Esophagus squamous epithelium (tissue), 5 donors: ENCODE measurements at places on chromosomes 16 and 17.

DNA sequence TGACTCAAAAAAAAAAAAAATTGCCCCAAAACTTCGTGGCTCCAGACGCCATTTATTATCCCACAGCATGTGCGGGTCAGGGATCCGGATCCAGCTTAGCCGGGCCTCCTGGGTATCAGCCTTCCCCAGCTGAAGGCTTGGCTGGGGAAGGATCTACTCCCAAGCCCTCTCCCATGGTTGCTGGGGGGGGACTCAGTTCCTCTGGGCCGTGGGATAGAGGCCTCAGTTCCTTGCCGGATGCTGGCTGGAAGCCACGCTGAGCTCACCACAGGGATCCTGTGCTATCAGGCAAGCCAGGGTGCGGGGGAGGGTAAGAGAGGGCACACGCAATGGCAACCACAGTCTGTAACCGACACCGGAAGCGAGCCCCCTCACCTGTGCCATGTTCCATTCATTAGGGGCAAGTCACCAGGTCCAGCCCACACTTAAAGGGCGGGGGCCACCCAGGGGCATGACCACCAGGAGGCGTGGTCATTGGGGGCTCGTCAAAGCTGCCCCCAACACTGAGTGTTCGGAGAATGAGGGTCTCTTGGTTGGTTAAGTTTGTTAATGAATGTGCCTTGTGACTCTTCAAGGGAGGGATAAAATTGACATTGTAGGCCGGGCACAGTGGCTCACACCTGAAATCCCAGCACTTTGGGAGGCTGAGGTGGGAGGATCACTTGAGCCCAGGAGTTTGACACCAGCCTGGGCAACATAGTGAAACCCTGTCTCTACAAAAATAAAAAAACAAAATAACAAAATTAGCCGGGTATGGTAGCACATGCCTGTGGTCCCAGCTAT lies 210.0 kb upstream of the GSE1 start:
- no peak for DNase-seq

DNA sequence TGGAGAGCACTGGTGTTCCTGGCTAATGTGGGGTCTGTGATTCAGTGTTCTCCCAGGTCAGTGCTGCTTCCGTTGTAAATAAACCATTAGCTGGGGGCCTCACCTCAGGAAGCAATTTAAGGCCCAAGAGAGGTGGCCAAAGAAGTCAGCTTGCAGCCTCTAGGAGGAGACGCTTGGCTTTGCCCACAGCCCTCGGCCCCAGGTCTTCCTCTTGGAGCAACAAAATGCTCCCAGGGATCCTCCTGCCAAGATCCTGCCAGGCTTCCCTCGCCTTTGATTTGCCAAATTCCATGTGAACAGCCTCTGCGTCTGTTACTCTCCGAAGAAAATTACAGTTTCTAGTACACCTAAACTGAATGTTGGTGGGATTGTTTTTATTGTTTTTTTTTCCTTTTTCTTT lies 62.4 kb upstream of the TBX2 start:
- DNase-seq: no peak

- DNase-seq: no peak
Measured at GRCh38 chr17:57135789-57136291, 50.8 kb downstream of the AKAP1 start.

DNA sequence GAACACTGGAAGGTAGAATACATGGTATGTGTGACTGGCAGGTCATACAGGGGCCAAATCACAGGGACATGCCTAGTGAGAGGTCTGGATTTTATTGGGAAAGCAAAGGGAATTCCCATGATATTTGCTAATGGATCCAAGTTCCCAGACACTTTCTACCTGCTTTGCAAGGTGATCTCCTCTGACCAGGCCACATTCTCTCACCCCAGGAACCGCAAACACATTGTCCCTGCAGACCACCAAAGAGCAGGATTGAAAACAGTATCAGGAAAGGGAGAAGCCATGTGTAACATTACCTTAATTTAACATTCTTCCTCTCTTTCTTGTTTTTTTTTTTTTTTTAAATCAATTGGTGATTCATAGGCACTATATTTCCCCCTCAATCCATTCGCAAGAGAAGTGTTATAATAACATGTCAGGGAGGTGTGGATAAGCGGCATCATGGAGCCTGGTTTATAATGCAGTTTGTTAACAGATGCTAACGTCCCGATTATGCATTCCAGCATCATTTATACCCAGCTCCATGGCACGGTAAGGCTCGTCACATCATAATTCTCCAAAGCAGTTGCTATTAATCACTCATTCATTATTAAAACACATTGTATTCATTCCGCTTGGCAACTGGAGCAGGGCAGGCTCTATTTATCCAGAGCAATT lies 155.1 kb upstream of the CCL2 start:
- DNase-seq: no peak

DNA sequence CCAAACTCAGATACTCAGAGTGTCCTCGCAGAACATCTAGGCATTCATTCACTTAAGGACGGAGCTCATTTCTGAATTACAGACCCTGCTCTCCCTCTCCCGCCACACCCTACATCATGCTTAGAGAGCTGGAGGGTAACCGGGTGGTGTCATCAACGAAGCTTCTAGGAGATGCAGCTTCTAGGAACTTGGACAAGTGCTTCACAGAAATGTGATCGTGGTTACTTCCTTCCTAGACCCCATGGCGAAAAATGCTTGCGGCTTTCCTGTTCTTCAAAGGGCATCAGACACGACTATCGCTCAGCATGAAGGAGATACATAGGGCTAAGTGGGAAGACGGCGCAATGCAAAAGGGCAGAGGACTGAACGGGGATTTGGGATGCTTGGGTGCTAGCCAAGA lies 126.8 kb downstream of the ZFHX3 start:
- no peak for DNase-seq

DNA sequence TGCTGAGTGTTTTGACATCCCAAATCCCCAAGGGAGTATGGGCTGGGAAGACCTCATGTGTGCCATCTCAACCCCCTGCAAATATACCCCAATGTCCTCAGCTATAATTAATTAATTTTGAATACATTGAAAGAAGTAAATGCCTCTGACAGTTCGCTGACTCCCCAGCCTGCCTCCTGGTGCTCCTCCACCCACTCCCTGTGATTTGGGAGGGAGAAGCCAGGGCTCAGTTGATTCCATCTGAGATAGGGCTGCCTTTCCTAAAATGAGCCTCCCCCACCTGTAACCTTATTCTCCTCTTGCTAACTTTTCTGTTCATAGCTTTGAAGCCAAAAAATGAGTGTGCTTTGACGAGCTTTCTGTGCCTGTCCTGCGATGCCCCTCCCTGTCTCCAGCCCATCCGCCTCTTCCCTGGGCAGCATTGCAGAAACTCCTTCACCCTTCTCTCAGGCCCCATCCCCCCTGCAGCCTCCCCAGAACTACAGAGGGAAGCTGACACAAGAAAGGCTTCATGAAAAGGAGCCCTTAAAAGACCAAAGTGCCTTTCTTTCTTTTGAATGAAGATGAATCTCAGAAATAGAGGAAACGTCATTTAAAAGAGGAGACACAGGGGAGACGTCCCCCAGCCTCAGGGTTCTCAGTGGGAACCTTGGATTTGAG lies 70.3 kb downstream of the HLF start:
- DNase-seq: no peak

GRCh38 chr17:50785946-50786570 lies 18.7 kb upstream of the ANKRD40CL start:
- no peak for DNase-seq

- DNase-seq: no peak
Measured at GRCh38 chr16:89303617-89304016, 86.1 kb downstream of the ZNF778 start.

GRCh38 chr16:29820271-29820701 lies at the start of gene MVP:
TSS of gene MVP (plus strand) at chr16:29820462. CDS start at chr16:29830550, 10,088 bp downstream.
- DNase-seq: no peak

DNA sequence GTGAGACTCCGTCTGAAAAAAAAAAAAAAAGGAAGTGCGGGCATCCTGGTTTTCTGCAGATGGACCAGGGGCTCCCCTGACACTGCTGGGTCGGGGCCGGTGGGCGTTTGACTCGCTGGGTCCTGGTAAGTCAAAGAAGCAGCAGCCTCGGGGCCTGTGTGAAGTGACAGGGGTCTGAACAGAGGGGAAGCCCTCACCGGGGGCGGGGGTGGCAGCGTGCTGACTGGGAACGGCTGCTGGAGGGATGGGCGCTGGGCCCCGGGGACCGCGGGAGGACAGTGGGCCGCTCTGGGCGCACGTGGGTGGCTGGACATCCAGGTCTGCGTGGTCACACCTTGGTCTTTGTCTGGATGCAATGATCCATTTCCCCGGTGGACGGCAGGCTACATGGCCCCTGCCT lies 8.2 kb downstream of the GALNS start:
- DNase-seq: no peak

DNA sequence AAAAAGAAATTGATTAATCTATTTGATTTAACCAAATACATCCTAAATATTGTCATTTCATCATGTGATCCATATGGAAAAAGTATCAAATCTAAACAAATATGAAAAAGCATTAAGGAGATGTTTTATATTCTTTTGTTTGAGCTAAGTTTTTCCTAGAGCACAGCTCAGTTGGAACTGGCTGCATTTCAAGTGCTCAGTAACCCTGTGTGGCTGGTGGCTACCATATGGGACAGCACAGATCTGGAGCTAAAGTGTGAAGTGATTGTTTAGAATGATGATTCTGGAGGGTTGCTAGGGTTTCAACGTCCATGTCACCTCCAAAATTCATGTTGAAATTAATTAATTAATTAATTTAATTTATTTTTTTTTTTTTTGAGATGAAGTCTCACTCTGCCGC lies 137.5 kb downstream of the XYLT1 start:
- DNase-seq: no peak

DNA sequence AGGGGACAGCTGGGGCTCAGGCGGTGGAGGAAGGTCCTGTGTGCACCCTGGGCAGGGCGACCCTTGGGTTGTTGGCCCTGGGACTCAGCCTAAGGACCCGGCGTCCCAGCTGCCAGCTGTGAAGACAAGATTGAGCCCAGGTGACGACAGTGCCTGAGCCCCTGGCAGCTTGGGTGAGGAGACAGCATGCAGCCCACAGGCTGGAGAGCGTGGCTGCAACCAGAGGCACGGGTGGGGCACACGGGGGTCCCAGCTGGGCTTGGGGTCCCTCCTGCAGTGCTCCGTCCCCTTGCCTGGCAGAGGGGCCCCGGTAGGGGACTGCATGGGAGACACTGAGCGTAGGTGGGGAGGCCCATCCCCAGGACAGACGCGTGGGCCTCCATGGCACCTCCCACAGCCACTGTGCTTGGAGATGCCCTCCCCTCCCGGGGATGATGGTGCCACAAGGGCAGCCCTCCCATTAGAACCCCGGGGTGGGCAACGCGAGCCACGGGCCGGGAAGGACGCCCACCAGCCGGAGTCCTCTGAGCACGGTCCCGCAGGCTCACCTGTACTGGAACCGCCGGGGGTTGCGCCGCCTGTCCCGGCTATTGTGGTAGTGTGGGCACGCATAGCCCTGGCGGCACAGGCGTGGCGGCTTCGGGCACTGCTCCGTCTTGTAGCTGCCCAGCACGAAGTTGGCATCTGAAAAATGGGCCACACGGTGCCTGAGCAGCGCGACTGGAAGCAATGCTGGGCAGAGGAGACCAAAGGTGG lies 15.5 kb downstream of the UNKL start:
- DNase-seq: no peak

DNA sequence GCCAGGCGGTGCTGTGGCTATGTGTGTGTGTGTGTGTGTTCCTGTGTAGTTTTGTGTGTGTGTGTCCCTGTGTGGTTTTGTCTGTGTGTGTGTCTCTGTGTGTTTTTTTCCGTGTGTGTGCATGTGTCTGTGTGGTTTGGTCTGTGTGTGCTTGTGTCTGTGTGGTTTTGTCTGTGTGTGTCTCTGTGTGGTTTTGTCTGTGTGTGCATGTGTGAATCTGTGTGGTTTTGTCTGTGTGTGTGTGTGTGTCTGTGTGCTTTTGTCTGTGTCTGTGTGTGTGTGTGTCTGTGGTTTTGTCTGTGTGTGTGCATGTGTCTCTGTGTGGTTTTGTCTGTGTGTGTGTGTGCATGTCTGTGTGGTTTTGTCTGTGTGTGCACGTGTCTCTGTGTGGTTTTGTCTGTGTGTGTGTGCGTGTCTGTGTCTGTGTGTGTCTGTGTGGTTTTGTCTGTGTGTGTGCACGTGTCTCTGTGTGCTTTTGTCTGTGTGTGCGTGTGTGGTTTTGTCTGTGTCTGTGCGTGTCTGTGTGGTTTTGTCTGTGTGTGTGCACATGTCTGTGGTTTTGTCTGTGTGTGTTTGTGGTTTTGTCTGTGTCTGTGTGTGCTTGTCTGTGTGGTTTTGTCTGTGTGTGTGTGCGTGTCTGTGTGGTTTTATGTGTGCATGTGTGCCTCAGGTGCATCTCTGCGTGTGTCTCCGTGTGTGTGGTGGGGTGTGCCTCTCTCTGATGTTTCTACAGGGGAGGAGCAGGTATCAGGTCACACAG lies 62.3 kb downstream of the ZDHHC7 start:
- DNase-seq: no peak

DNA sequence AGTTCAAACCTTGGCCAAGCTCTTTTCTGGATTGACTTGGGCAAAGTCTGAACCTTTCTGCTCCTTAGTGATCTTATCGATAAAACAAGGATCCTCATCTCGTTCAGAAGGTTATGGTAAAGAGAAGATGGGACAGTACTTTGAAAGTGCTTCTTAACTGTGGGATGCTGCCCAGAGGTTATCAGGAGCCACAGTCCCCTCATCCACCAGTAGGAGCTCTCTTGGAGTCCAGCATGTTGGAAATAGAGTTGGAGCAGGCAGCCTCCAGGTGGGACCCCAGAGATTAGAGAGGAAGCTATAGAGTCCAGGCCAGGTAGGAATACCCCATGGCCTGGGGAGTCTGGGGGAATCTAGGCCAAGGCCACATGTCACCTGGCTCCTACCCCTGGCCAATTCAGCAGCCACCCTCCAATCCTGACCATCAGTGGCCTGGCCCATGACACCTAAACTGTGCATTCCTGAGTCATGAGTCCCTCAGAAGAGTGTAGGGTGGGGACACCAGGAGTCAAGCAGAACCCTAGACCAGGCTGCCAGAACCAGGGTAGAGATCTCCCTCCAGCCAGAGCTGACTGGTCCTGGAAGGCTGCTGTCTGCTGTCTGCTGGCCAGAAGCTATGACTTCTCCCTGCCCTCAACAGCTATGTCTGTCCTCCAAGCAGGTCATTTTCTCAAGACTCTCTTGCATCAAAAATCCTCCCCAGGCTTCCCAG lies 144.3 kb downstream of the AIPL1 start:
- DNase-seq: no peak

- no peak for DNase-seq
Measured at GRCh38 chr17:3025421-3026124, 37.8 kb downstream of the OR1D5 start.

- DNase-seq: no peak
Measured at GRCh38 chr17:35795871-35796265, 427 bp upstream of the MMP28 start.

DNA sequence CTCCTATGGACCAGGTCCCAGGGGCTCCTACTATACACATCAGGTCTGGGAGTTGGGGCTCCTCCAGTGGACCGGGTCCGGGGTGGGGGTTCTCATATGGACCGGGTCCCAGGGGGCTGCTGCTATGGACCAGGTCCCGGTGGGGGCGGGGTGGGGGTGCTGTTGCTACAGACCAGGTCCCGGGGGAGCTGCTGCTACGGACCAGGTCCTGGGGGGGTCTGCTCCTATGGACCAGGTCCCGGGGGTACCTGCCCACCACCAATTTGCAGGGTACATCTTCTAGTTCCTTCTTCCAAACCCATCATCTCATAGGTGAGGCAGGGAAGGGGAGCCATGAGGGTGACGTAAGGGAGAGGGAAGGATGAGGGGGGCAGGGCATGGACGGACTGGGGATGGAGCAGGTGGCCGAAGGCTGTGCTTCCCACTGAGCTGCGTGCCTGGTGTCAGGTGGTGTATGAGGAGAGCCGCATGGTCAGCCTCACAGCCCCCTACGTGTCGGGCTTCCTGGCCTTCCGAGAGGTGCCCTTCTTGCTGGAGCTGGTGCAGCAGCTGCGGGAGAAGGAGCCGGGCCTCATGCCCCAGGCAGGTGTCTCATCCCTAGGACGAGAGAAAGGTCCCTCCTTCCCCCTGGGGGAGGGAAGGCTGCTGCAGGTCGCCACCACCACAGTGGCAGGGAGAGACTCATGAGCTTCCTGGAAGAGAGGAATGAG lies 6.6 kb downstream of the ENDOV start:
- no peak for DNase-seq
